ENCODE measurements at places on chromosomes 7 and 10.

DNA sequence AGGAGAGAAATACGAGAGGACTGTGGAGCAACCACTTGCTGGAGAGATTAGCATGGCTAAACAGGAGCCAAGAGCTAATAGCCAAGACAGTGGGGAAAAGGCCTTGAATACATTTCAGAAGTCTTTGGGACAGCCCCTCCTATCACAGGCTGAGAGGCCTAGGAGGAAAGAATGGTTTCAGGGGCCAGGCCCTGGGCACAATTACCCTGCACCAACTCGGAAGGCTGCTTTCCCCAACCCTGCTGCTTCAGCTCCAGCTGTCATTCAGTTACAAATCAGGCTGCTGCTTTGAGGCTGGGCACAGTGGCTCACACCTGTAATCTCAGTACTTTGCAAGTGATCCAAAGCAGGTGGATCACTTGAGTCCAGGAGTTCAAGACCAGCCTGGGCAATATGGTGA lies 32.0 kb upstream of the SLC35G1 start:
- DNase-seq, result no peak

DNA sequence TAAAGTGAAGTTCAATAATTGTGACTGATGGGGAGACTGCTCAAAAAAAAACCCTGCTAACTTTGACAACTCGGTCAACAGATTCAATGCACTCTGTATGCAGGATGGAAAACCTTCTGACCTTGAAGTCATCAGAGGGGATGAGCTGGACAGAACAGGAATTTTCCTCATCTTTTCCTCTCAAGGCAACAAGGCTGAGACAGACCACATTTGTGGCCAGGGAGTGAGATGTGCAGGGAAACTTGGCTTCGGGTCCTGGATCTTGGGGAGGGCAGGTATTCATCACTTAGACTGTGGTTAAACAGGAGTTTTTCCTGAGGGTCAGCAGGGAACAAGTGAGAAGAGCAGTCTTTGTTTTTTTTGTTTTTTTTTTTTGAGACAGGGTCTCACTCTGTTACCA lies 100.6 kb downstream of the BAMBI start:
- DNase-seq, result no peak

- no peak for DNase-seq
These were observed 687 bp downstream of the HELLS start for GRCh38 chr10:94546049-94546900.

- no peak for DNase-seq
These were observed 136.4 kb upstream of the MDFIC start for GRCh38 chr7:114785496-114785895.

GRCh38 chr10:131681122-131681521 lies 219.7 kb upstream of the PPP2R2D start:
- no peak for DNase-seq

DNA sequence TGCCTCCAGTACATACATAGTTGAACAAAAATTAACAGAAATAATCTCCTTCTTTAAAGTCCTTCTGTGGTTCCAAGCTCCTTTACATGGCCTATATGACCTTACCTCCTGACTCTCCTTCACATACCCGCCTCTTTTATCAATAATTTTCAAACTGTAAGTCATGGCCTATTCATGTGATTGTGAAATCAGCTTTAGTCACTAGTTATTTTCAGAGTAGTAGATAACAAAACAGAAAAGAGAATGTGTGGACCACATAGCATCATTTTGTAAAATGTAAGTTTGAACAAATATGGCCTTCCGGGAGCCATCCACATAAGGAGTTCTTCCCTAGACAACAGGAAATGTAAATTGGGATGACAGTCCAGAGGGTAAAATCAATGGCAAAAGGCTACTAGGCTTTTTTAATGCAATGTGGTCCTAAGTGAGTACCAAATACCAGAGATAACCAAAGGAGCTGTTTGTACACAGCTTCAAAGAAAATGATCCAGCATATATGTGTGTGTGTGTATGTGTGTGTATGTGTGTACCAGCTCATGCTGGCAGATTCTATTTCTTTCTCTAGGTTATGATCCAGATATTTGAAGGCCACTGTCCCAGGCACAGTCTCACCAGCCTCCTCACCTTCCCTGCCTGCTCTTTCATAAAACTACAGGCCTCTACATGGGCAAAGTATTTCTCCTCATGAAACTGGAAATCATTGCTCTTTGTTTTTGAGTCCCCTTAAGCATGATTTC lies 12.3 kb upstream of the FAM133B start:
- DNase-seq, result no peak
